ENCODE measurements at places on chromosomes 1 and 21.
A peak's percentile ranks its signal among the peaks of the same experiment; 100 is the strongest.

DNA sequence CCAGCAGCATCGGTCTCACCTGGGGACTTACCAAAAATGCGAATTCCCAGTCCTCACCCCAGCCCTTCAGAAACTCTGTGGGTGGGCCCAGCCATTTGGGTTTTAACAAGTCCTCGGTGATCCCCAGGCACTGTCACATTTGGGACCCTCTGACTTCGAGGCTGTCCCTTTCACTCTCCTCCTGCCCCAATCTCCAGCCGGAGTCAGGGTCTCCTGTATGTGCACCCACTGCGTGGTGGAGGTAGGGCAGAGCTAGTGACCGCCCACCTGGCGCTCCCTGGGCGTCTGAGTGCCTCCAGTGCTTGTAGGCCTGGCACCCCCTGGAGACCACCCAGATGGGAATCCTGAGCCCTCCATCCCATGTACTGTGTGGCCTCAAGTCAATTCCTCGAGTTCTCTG lies 31.1 kb downstream of the EPHA8 start:
- no peak for DNase-seq

DNA sequence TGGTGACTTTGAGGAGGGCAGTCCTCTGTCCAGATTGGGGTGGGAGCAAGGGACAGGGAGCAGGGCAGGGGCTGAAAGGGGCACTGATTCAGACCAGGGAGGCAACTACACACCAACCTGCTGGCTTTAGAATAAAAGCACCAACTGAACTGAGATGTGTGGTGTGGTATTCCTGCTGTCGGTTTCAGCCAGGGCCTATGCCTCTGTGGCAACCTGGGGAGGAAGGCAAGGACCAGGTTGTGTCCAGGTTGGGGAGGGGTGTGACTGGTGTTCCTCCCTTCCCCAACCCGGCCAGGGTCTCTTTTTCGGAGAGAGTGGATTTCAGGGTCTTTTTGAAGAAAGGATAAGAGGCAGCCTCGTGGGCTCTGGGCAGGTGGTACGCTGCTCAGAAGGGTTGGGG lies 6.3 kb downstream of the PROK1 start:
- no peak for DNase-seq

- DNase-seq = no peak
Observed at GRCh38 chr1:30957560-30958222, 49.1 kb upstream of the SDC3 start.

DNA sequence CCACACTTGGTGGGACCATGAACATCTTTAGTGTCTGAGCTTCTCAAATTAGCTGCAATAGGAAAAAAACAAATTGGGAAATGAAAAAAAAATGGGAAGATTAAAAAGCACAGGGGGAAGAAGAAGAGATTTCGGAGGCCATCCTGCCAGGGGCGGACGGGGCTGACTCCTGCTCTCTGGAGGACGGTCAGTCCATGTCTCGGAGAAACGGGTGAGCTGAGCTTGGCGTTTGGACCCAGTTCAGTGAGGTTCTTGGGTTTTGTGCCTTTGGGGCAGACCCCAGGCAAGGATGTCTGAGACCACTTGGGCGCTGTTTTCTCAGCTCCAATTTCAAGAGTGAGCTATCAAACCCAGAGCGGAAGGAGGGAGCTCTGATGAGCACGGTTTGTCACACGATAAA lies 123.9 kb downstream of the PRDM2 start:
- DNase-seq = no peak

DNA sequence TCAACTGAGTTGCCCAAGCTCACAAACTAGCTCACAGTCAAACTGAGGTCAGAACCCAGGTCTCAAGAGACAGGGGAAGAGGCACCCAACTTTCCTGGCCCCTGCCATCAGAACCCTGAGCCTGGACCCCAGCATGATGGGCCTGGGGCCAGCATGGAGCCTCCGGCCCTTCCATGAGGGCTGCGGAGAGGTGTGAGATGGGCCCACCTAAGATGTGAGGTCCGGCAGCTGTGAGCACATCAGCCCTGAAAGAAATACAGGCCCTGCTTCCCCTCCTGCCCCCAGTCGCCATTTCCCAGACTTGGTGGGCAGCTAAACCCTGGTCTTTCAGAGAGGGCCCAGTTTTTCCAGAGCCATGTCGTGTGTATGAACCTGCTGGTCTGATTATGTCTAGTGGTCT lies 30.6 kb downstream of the QSOX1 start:
- no peak for DNase-seq

- no peak for DNase-seq
Observed at GRCh38 chr21:42037943-42038342, 27.8 kb upstream of the ZBTB21 start.

GRCh38 chr1:147515045-147515869 lies 26.0 kb upstream of the BCL9 start:
- DNase-seq = peak; percentile 88

DNA sequence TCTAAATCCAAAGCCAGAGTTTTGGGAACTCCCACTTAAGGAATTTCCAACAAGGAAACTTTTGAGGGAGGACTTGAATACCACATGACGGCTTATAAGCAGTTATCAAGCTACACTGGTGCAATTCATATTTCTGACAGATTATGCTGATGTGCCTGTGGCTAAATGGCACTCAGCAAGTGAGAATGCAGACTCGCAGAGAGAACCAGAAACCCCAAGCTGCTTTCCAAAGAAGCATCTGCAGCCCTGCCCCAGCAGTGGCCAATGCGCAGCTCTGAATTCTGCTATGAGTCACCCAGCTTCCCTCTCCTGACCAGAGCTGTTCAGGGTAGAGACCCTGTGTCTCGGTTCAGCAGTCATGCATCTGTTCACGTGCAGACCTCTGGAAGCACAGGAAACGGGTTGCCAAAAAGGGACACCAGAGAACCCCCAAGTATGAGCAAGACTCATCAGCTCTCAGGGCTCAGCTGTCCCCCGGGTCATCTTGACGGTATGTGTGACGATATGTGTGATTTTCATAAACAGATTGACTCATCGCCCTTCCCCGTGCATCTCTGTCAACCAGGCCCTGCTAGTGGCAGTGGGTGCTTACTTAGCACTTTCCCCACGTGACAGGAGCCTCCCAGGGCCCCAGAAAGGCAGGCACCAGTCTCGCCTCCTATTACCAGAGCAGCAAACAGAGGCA lies 76.3 kb downstream of the ITPKB start:
- no peak for DNase-seq

DNA sequence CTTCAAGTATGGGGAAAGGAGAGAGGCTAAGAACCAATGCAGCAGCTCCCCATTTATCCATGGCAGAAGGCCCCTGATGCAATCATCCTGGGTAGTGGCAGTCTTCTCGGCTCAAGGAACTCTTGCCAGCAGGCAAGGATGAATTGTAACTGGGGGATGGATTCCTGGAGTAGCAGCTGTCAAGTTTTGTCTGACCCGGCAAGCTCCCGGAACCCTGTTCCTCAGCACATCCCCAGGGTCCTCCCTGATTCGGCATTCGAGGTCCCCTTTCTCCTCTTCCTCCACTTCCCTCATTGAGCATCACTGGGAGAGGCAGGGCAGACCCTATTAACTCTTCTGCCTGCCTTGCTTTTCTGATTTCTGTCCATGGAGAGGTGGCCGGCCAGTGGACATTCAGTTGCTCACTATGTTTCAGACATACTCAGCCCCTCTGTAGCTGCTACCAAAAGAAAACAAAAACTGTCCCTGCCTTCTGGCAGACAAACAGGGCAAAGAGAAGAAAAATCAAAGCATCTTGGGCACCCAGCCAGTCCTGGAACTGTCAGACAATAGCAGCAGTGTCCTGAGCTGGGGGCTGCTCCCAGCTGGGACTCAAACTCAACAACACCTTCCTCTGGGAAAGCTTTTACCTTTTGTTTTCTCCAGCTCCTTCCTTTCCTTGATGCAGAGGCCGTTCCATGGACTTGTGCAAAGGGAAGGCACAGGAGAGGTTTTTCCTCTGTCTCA lies 5.6 kb upstream of the PTCH2 start:
- DNase-seq = no peak

GRCh38 chr1:73755649-73756048 lies 442.3 kb downstream of the LRRIQ3 start:
- DNase-seq = peak; percentile 64

DNA sequence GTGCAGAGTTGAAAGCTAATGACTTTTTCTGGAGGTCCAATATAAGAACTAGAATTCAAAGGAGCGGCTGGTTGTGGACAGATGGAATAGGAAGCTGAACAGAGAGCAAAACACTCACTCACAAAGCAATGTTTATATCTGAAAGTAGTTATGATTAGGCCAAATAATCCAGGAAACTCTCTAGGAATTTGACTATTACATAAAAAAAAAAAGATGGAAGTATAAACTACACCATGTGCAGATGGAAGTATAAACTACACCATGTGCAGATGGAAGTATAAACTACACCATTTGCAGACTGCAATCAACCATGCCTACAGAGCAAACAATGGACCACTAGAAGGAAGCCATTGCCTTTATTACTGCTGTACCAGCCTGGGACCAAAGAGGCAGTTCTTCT lies 771.1 kb downstream of the BRINP3 start:
- no peak for DNase-seq

- no peak for DNase-seq
Observed at GRCh38 chr1:198391393-198392020, 149.0 kb downstream of the ATP6V1G3 start.

GRCh38 chr1:63713627-63714481 lies 60.0 kb upstream of the ROR1 start:
- DNase-seq = no peak

DNA sequence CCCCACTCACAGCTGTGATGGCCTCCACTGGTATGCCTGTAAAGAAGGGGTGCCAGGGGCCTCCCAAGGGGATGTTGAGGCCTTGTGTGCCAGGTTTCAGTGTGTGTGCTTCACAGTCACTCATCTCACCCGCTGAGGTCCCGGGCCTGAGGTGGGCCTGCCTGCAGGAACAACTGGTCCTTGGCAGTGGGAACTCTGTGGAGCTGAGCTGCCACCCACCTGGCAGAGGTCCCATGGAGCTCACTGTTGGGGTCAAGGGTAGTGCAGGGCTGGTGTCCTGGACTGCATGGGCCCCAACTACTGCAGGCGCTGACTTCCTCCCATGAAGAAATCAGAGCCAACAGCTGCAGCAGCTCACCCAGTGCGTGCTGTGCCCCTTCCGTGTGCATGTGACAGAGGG lies 17.3 kb upstream of the ZNF678 start:
- DNase-seq = no peak

DNA sequence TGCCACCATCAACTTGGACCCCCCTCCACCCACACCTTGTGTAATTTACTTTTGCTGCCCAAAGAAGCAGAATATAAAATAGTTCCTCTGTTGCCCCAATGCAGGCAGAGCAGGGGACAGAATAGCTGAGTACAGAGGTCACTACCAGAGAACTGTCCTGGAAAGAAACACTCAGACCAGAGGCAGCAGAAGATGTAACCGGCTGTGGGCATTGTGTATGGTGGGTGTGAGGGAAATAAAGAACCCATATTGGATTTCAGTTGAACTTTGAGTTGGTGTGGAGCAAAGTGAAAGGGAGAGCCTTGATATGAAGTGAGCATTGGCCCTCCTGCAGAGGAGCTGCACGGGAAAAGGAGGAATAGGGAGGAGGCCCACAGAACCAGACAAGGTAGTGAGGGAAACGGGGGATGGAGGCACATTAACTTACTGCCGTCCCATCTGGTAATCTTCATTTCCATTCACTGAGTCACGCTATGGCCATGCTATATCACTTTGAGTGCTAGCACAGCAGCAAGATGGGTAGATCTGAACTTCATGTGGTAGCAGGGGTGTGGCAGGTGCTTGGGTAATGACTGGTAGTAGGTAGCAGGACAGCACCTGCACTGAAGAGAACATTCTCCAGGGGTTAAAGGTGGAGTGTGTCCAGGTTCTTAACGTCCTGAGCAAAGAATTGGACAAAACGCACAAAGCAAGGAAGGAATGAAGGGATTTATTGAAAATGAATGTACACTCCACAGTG lies 56.3 kb upstream of the FBXO28 start:
- DNase-seq = no peak

Data from NCI-H510A treated with DMSO at 0.1 percent for 48 hours (cell line).